LHCN-M2 (cell line): ENCODE measurements at places on chromosomes 13 and 19. TPM values are rescaled to one million over a fixed set of nuclear protein-coding genes. Genes with fewer than 3 reads are reported as not detected.

GRCh38 chr19:30065680-30066606, 123.9 kb downstream of the URI1 start:
- no peak for DNase-seq

- no peak for DNase-seq
Observed at GRCh38 chr19:29214411-29214810, 1.5 kb upstream of the UQCRFS1 start.

GRCh38 chr19:55545443-55545842, at the start of gene SBK3:
TSS of gene SBK3 (minus strand) at chr19:55545543. CDS start at chr19:55545543, 0 bp downstream.
- no peak for DNase-seq

DNA sequence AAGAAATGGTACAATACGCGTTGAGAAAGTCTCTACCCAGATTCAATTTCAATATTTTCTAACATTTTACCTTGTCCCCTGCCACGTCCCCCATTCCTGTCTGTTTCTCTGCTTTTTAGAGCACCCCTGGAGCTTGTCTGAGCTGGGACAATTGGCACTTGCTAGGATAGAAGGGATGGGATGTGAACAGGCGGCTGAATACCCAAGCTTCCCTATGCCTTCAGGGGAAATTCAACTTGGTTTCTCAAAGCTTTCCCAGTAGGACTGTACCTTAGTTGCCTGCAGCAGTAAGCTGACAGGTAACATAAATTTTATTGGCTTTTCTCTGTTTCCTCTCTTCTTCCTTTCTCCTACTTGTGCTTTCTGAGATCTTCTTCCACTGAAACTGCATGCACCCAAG, 1663.3 kb downstream of the EFNB2 start:
- DNase-seq = no peak

The MEF2B gene
- 0.17 and 0.32 TPM in 2 replicates for total RNA-seq

The ZNF471 gene
- total RNA-seq = 0.83 and 1.6 TPM in 2 replicates

The ZNF283 gene
- total RNA-seq = 8.2 and 9.6 TPM in 2 replicates

The IRGC gene
- total RNA-seq = not detected in 2 replicates
